Retina (tissue), 1 donor: ENCODE measurements at places on chromosomes 7 and 10.

GRCh38 chr10:65142641-65143435, 1621.6 kb downstream of the REEP3 start:
- DNase-seq: no peak

DNA sequence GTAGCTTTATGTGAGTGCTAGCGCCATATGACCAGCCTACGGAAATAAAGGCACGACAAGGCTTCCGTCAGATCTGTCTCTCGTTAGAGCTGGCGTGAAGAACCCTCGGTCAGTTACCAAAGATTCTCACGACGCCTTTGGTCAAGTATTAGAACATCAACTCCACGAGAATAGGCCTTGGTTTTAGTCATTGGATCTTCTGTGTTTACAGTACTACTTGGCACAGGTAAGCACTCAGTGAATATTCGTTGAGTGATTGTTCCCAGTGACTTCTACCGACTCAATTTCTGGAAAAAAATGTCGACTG, 316 bp downstream of the RBM48 start:
- DNase-seq: no peak

GRCh38 chr7:79548727-79549126, 95.3 kb upstream of the MAGI2 start:
- DNase-seq: no peak

DNA sequence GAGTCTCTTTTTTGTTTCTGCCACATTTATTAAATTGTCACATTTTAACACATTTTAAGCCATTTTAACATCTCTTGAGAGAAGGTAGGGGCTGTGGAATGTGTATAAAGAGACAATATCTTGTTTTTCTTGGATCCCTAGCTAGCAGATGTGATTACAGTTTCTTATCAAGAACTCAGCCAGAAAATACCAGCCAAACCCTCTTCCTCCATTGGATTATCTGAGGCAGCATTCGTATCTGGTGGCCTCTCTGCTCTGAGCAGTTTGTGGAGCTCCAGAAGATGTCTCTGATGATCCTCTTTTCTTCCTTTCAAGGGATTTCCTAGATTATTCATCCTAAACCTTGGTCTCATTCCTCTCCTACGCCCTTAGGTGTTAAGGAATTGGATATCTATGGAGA, 35.3 kb upstream of the PFKFB3 start:
- DNase-seq: no peak

DNA sequence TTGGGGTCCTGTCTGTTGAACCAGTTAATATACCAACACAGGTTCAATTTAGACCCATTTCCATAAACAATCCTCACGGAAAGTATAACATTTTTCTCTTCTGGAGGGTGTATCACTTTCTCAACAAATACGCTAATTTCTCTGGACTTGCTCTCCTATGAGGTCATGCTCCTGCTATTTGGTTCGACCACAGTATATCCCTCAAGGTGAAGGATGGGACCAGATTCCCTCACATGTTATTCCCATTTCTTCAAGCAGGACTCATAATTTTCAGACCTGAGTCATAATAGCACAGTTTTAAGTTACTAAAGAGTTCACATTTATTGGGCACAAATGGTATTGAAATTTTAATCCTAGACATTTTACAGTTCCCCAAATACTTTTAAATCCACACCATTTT, 57.2 kb downstream of the ADAM12 start:
- DNase-seq: no peak

GRCh38 chr7:2269991-2270460, 28.0 kb downstream of the NUDT1 start:
- DNase-seq: no peak

GRCh38 chr7:30634193-30634626, 39.5 kb downstream of the GARS1 start:
- no peak for DNase-seq

GRCh38 chr7:144792050-144792449, 43.8 kb downstream of the TPK1 start:
- DNase-seq: no peak

- no peak for DNase-seq
Measured at GRCh38 chr7:156474241-156474743, 166.3 kb upstream of the RNF32 start.

GRCh38 chr7:28002638-28003037, 178.0 kb downstream of the JAZF1 start:
- no peak for DNase-seq

- no peak for DNase-seq
Measured at GRCh38 chr10:17109475-17110207, 20.0 kb downstream of the CUBN start.

DNA sequence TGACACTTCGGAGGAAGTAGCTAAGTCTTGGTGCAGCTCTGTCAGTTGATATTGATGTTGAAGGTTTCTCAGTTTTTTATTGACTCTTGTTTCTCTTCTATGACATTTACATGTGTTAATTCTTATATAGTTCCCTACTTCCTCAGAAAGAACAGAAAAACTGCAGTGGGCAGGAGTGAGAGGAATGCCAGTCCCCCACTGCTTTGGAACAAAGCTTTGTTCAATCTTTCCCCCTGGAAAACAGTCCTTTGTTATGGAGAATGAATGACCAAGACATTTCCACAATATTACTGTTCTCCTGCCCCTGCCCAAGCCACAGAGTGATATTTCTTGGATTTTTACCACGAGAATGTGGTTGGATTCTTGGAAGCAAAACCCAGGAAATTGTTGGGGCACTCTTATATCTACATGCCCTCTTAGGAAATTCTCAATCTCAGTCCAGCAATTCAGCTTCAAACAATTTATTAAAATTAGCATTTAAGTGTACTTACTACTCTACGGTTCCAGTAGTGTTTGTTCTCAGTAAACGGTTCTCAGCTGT, 258.0 kb upstream of the KCND2 start:
- DNase-seq: no peak

DNA sequence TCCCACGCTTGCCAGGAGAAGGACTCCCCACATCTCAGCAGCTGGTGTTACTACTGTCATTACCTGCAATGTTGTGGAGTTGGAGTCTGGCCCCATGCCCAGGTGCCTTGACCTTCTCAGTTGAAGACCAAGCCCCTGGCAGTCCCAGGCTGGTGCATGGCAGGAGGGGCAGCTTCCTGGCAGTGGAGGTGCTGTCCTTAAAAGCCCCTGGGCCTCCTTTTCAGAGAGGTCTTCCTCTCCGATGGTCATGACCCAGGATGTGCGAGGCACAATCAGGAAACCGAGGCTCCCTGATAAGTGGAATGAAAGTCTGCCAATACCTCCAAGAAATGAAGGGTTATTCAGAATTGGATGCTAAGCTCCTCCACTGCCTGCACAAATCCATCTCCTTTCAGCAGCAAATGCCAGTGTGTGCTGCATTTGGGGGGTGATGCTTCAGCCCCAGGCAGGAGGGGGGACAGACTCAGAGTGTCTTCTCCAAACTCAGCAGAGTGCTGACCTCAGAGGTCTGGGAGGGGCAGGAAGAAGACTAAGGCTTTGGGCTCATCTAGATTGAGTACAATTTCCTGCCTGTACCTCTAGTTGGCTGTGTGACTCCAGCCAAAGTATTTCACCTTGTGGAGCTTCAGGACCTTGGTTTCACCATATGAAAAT, 97.0 kb upstream of the DDC start:
- no peak for DNase-seq

GRCh38 chr10:73815719-73816030, 4.3 kb upstream of the NDST2 start:
- no peak for DNase-seq

DNA sequence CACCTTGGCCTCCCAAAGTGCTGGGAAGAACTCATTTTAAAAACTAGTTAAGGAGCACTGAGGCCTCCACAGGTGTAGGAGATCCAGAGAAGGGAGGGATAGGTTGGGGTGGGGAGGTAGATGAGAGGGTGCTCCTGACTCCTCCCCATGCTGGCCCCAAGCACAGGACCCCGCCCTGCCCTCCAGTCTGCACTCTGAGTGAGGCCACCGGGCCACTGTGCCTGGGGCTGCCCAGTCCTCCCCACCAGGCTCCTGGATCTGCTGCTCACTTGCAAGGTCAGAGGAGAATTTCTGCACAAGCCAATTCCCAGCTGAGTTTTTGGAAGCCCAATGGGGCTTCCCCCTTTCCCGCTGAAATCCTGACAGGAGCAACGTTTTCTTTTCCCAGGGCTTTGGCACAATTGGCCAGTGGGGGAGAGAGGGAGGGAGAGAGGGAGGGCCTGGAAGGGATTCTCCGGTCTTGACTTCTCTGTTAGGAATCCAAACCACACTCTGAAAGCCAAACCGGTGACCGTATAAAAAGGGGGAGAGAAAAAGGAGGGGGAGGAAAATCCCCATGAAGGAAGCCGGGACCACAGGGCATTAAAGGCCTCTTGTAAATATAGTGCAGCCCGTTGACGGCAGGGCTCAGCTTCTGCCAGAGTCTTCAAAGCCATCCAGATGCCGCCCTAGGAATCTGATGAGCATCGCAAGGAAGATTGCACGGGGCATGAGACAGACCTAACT, 116.2 kb downstream of the SH3PXD2A start:
- DNase-seq: peak; percentile 61

- no peak for DNase-seq
Measured at GRCh38 chr10:30834153-30834552, 197.5 kb downstream of the ZNF438 start.

- no peak for DNase-seq
Measured at GRCh38 chr7:24793982-24794648, 36.9 kb upstream of the GSDME start.

DNA sequence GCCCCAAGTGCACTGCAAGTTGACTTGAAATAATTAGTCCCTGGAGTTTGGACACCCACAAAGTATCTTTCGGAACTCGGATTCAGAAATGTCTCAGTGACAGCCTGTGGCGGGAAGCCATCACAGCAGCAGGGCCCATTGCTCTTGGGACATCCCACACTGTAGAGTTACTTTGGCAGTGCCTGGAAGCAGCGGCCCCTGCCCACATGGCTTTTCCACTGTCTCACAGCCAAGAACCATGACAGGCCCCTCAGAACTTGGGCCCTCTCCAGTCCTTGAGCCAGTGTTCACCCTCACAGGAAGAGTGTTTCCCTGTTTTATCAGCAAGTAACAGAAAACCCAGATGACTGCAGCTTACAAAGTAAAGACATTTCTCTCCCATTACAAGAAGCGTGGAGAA, 477.0 kb upstream of the GALNT17 start:
- no peak for DNase-seq

DNA sequence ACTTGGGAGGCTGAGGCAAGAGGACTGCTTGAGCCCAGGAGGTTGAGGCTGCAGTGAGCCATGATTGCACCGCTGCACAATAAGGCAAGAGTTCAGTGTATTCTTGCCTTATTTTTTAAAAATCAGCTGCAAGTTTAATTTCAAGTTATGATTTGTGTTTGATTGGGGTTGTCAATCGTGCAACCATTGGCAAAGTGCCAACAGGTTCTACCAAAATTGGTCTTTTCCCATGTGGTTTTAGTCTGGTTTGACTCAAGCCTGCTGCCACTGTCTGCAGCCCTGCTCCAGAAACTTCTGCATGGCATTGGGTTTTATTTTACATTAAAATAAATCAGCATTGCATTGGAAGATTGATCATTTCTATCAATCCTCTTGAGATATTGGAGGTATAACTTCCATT, 72.7 kb downstream of the PTPRE start:
- no peak for DNase-seq

DNA sequence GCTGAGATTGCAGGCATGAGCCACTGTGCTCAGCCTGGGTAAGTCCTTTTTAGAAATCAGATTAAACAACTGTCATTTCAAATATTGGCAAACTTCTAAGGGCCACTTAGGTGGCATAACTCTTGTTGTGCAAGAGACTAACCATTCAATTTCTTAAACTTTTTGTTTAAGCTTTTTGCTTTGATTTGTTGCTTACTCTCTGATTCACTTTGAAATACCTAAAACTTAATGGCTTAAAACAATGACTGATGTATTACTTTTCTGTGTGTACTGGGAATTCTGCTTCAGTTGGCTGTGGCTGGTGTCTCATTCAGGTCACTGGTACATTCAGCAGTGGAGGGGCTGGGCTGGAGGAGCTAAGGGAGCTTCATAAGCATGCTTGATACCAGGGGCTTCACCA, 28.9 kb downstream of the ZNF25 start:
- no peak for DNase-seq

- peak; percentile 86 for DNase-seq
Measured at GRCh38 chr10:90857635-90858460, at the start of gene HTR7. Gene HTR7, minus strand, starts transcription at chr10:90858039. Its CDS starts 368 bp downstream, at chr10:90857671.

GRCh38 chr10:83343676-83344075, 795.6 kb upstream of the GHITM start:
- no peak for DNase-seq

- no peak for DNase-seq
Measured at GRCh38 chr10:12521423-12521822, 172.1 kb downstream of the CAMK1D start.

DNA sequence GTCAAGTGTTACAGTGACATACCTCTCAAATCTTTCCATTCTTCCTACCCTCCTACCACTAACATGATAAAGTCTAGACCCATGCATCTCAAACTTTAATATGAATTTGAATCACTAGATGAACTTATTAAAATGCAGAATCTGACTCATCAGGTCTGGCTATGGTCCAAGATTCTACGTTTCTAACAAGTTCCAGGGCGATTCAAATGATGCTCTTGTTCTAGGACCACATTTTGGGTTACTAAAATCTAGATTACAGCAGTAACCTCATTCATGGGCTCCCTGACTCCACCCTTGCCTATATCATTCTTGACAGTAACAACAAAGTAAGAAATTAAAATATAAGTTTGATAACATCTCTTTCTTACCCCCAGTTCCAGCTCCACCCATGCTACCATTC, 124.8 kb upstream of the LSM8 start:
- no peak for DNase-seq

DNA sequence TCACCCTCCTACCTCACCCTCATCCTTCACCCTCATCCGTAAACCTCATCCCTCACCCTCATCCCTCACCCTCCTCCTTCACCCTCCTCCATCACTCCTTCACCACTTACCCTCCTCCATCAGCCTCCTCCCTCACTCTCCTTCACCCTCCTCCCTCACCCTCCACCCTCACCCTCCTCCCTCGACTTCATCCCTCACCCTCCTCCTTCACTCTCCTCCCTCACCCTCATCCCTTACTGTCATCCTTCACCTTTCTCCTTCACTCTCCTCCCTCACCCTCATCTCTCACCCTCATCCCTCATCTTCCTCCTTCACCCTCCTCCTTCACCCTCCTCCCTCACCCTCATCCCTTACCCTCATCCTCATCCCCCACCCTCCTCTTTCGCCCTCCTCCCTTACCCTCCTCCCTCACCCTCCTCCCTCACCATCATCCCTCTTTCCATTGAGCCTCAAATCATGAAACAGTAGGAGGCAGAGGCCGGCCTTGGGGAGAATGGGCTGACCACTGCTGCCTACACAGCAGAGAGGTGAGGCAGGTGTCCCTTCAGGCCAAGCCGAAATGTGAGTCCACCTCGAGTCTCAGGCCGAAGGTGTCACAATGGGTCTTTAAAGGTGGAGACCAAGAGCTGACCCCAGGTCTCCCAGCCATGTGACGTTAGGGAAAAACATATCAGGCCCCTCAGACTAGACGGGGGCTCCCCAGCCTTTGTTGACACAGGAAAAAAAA, 53.0 kb downstream of the PDGFA start:
- DNase-seq: no peak
